ENCODE measurements at places on chromosomes 2 and 18.
A peak's percentile ranks its signal among the peaks of the same experiment; 100 is the strongest.

- no peak for DNase-seq
Observed at GRCh38 chr18:72848503-72849237, 19.1 kb downstream of the NETO1 start.

DNA sequence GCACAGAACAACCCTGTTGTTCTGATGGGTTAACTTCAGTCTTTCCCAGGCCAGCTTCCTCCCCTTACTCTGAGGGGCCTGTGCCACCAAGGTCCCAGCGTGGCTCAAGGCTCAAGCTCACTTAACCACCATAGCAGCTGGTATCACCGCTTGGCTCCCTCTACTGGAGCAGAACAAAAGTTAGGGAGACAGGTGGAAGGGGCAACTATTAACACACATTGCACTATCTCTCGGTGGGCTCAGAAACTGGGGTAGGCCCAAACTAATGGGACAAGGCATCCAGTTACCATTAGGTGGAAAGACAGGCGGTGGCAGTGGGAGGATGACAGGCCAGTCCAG lies 88.7 kb upstream of the ATL2 start:
- DNase-seq, result no peak

GRCh38 chr2:72834596-72834995 lies 8.8 kb upstream of the EXOC6B start:
- DNase-seq, result no peak

GRCh38 chr2:203678971-203679370 lies 27.5 kb upstream of the CD28 start:
- no peak for DNase-seq

GRCh38 chr2:27078267-27079194 lies at the start of gene EMILIN1:
EMILIN1 (plus strand) TSS chr2:27078615; CDS start chr2:27079066, 451 bp downstream.
- peak; percentile 94 for DNase-seq

DNA sequence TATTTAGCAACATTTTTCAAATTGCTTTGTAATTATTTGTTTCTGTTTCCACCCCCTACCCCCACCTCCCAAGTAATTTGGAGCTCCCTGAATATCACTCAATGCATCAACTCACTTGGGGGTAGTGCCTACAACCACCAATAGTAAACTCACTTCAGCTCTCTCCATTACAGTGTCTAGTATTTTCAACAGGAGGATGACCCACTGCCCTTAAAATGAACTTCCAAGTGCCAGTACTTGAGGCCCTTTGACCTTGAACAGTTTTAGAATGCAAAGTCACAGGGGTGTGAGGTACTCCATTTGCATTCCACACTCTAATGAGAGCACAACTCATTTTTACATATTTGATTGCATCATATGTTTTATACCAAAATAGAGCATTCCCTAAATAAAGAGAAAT lies 523.0 kb downstream of the ERBB4 start:
- DNase-seq, result no peak

- DNase-seq, result no peak
Observed at GRCh38 chr2:219281588-219281987, 2.4 kb downstream of the DNAJB2 start.

DNA sequence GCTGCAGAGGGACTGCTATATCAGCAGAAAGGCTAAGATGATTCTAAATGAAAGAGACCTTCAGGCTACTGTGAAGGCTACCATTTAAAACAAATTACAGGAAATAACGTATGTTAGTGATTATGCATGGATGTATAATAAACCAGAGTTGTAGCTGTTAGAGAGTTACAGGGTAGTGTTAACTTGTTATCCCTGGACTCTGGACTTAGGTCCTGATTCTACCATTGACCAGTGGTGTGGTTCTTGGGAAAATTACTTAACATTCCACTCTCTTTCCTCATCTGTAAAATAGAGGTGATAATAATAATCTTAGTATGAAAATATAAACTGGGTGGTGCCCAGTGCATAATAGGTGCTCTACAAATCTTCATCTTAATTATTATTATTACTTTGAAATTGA lies 22.2 kb downstream of the LAMA3 start:
- no peak for DNase-seq

GRCh38 chr2:186639939-186640338 lies 50.1 kb downstream of the ITGAV start:
- no peak for DNase-seq

DNA sequence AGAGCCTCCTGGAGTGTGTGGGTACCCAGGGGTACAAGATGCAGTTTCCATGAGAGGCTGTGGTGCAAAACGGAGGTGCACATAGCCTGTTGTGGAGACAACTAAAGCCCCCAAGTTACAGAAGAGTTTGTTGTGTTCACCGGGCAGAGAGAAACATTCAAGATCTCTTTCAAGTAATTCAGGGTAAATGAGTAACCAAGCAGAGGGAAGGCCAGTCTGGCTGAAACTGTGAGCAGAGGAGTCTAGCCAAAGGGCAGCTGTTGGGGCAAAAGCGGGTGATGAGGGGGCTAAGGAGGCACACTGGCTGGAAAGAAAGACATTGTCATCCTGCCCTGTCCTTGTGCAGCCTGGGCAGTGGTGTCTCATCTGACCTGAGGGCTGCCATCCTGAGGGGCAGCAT lies 52.0 kb downstream of the CXCR4 start:
- DNase-seq, result no peak

DNA sequence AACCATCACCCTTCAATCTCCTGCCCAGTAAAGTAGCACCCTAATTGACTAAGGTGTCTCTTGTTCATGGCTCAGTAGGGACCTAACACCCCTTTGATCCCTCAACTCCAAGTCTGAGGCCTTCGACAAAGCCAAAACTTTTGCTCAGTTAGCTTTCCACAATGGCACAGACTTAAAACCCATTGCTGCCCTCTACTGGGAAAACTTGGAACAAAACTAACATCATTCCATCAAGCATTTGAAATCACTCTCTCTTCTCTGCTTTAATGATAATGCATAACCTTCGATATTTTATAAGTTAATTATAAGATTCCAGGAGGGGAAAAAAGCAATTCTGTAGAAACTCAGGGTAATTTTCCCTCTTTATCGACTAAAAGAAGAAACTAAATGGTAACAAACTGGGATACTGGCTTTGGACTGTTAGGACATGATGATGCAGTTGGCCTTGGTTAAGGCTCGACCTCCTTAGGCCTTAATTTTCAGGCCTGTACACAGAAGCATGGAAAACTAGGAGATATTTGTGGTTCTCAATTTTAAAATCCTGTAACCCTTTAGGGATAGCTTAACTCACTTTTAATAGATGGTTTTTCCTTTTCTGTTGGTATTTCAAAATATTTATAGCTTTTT lies 127.8 kb downstream of the STK39 start:
- peak; percentile 34 for DNase-seq

GRCh38 chr2:27638037-27638637 lies 9.3 kb downstream of the GPN1 start:
- DNase-seq, result peak; percentile 81

DNA sequence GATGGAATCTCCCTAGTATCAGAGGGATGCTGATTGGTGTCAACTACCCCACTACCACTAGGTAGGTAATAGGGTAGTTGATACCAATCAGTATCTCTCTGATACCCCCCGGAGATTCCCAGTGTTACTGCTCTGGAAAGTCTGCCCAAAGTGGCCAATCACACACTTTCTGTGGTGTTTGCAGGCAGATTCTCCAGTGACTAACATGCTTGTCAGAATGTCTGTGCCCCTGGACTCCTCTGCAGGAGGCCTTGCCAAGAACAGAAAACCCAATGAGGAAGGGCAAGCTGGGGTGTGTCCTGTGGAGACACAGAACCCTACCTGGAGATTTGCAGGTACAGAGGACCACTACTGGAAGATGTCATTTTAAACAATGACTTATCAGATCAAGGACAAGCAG lies 135.1 kb downstream of the RIT2 start:
- no peak for DNase-seq

GRCh38 chr2:36376319-36376765 lies 20.8 kb downstream of the CRIM1 start:
- peak; percentile 61 for DNase-seq

- no peak for DNase-seq
Observed at GRCh38 chr2:127541809-127542208, 6.3 kb downstream of the MYO7B start.

DNA sequence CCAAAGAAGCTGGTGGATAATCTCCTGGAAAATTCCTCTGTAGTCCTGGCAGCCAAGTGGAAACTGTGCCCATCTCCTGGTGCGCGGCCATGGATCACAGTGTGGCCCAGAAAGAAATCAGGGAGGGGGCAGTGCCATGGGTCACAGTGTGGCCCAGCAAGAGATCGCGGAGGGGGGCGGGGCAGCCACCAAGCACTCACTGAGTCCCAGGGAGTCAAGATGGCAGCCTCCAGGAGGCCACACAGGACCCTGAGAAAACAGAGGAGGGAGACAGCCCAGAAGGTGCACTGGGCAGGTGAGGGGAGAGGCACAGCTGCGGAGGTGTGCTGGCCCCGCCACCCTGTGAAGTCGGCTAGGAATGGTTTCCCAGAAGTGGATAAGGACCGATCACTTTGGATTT lies 8.1 kb upstream of the ATP6V1B1 start:
- DNase-seq, result no peak

All from fibroblast of skin of left quadriceps (primary cell).